ENCODE measurements at places on chromosomes 1 and 21.

GRCh38 chr1:214566158-214567104 lies 15.0 kb upstream of the PTPN14 start:
- no peak for DNase-seq

DNA sequence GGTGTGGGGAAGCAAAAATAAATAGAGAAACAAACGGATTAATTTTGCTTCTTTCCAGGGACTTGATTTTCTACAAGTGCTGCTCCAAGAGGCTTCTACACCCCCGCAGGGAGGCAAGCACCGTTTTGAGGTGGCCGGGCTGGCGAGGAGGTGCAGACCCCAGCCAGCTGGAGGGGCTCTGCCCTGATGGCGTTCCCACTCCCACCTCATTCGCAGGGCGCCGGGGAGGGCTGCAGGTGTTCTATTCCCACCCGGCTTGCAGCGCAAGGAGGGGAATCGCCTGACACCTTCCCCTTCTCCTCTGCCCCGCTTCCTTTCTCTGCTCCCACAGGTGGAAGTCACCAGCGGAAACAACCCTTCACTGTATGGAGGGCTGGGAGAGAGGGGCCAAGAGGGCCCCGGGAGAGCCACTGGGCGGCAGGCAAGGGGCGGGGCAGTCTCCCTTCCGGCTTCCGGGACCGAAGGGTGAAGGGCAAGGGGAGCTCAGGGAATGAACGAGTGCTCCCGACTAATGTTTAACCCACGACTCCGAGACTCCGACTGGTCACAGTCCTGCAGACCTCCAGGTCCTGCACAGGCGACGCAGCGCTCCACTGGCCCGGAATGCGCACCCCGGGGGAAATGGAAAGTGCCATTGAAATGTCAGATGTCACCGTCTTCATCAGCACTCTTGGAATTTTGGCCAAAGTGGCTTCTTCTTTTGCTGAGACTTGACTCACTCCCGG lies 29.1 kb downstream of the TEX35 start:
- DNase-seq = no peak

DNA sequence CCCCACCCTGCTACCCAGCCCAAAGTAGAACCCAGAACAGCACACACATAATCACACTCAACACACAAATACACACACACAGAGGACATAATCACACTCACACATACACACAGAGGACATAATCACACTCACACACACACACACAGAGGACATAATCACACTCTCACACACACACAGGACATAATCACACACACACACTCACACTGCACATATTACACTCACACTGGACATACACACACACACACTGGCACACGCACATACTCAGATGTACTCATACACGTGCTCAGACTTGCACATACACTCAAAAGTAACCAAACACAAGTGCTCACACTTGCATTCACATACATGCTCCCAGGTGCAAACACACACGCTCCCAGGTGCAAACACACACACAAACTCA lies 54.3 kb upstream of the CAMK1G start:
- no peak for DNase-seq

DNA sequence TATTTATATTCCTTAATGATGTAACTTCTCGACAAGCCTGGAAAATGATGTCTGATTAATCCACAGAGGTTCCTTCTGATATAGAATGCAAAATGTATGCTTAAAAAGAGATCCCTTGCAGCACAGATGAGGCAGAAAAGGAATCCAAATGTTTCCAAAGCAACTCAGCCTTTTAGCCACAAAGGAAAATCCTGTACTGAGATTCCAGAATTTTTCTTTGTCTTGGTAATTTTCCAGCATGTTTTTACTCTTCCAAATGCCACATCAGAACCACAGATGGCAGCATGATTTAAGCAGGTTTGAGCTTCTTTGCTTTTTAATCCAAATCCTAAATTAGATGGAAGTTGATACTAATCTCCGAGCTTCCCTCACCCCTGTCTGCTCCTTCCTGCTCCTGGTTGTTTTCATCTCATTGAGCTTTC lies 176.4 kb upstream of the PALMD start:
- DNase-seq = peak; percentile 80

DNA sequence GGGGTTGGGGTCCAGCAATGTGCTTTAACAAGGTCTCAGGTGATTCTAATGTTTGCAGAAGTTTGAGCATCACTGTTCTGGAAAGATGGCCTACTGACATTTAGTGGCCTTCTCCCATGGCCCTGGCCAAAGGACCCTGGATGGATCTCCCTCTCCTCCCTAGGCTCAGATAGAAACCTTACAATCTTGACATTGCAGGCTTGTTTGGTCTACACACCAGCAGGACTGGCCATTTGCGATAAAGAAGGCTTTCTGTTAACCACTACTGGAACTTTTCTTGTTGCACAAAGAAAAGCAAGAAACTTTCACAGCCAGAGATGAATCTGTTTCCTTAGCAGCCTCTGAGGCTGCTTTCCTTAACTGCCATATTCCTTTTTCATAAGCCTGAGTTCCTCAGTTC lies 6.2 kb downstream of the DNALI1 start:
- DNase-seq = no peak

DNA sequence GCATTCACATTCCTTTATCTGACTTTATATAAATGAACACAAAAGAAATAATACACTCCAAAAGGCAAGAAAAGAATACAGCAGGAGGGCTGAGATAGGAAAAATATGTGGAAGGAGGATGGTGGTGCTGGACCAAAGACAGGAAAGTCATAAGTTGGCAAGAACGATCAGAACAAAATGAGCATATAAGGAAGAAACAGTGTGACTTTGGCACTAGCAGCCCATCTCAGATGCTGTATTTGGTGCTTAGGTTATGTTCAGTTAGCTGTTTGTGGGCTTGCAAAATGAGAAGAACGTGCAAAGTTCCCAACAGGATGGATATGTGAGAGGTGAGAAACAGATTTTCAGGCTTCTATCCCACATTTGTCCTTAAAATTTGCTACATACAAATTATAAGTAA lies 719.8 kb upstream of the ADGRL4 start:
- DNase-seq = no peak

DNA sequence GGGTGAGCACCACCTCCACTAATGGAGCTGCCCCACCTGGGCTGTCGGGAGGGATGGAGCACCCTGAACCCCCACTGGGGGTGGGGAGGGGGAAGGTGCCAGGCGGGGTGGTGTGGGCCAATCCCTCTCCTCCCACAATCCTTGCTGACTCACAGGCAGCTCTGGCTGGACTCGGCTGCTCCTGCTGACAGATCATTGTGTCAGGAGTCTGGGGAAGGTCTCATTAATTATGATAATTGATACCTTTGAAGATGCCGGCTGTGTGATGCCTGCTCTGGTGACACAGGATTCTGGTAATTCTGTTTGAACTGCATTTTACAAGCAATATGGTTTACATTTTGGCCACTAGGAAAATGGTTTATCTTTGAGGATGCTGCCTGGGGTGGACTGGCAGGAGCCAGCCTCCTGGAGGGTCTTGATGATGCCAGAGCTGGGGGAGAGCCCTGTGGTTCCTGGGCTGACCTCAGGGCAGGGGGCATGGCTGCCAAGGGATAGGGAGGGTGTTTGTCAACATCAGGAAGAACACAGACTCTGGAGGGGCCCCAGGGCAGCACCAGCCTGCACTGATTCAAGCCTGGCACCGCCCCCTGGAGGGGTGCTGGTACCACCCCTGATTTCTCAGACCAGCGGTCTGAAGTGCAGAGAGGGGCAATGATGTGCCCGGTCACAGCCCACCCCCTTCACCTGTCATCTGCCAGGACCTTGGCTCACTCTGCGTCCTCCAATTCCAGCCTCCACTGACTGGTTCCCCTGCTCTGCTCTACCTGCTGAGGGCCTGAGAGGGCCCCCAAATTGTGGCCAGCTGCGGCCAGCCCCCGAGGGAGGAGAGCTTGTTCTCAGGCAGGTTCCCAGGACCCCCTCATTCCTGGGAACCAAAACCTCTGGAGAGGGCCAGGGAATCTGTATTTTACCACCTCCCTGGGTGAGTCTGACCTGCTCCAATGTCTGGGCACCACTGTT lies 338.8 kb downstream of the MATN1 start:
- DNase-seq = no peak

DNA sequence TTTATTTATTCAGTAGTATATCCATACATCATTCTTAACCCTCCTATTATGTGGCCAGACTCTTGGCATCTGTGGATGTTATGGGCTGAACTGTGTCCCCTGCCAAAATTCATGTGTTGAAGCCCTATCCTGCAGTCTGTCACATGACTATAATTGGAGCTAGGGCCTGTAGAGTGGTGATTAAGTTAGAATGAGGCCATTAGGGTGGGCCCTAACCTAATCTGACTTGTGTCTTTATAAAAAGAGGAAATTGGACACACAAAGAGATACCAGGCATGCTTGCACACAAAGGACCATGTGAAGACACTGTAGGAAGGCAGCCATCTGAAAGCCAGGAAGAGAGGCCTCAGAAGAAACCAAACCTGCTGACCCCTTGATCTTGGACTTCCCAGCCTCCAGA lies 6.6 kb downstream of the ZMYND12 start:
- no peak for DNase-seq

- no peak for DNase-seq
These were observed 47.0 kb downstream of the CNST start for GRCh38 chr1:246613096-246613758.

- DNase-seq = no peak
These were observed 41.2 kb downstream of the DPT start for GRCh38 chr1:168687816-168688215.

DNA sequence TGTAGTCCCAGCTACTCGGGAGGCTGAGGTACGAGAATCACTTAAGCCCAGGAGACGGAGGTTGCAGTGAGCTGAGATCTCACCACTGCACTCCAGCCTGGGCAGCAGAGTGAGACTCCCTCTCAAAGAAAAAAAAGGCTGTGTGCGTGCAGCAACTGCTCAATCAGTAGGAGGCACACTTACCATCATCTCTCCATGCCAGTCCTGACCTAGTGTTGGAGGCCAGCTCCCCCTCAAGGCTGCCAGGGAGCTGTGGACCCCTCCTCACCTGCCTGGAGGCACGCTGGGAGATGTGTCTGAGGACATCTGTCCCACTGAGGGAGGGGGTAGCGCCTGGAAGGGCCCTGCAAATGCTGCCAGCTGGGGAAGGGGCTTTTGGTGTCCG lies 11.9 kb downstream of the RPS6KA1 start:
- DNase-seq = no peak

DNA sequence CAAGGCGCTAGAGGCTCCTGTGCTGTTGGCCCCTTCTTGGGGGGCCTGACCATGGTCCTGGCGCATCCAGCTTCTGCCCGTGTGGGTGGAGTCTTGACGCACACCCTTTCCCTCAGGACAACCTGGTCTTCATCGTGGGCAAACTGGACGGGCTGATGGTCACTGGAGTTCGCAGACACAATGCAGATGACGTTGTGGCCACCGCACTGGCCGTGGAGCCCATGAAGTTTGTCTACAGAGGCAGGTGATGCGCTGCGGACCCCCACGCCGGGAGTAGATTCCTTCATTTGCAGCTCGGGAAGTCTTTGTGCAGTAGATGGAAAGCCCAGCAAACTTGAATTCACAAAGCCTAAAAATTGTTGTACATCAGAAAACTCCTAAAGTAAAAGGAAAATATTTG lies 58.1 kb downstream of the S100B start:
- no peak for DNase-seq

DNA sequence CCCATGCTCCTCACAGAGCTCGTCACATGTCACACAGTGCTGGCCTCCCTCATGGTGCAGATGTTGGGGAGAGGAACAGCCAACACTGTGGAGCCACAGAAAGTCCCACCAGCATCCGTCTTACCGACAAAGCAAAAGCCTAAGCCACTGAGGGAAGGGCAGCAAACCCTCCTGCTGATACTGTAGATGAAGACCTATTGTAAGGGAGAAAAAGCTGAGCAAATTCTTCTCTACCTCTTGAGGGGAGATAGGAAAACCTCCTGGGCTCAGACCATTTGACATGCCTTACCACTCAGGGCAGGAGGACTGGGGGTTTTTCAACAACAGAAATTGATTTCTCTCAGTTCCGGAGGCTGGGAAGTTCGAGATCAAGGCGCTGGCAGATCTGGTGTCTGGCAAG lies 95.9 kb downstream of the WDR64 start:
- no peak for DNase-seq

DNA sequence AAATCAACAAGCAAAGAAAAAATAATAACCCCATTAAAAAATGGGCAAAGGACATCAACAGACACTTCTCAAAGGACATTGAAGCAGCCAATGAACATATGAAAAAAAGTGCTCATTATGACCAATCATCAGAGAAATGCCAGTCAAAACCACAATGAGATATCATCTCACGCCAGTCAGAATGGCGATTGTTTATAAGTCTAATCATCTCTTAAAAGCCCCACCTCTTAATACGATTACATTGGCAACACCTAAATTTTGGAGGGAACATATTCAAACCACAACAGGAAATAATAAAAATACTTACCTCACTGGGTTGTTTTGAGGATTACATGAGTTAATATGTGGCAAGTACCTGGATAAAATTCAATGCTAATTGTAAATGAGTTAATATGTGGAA lies 57.1 kb upstream of the PLPPR4 start:
- no peak for DNase-seq

- no peak for DNase-seq
These were observed 69.2 kb downstream of the OLFML2B start for GRCh38 chr1:161954466-161954865.

- DNase-seq = no peak
These were observed 30.9 kb downstream of the FAM163A start for GRCh38 chr1:179774000-179774399.

DNA sequence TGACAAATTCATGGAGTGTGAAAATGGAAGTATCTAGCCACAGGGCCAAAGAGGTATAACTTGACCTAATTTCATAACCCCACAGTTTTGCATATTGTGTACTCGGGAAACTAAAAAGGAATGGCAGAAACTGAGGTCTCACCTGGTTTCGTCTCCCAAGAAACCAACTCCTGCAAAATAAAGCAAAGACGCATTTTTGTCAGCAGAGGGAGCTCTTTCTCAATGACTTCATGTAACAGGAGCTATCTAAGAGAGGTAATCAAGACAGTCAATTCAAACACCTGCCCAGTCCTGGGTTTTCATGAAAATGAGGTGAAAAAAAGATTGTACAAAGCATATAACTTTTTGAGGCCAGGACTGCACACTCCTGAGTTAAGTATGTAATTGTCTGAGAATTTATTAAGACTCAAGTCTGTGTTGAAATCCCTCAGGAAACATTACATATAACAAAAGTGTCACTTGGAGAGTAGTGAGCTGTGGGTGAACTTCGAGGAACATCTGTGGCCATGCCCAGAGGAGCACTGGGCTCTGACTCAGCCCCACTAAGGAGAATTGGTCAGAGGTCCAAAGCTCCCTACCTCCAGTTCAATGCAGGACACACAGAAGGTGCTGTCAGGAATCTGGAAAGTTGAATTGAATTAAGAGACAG lies 17.6 kb downstream of the FCRL4 start:
- peak; percentile 65 for DNase-seq
